Omental fat pad (tissue), 4 donors: ENCODE measurements at places on chromosomes 4 and X.

DNA sequence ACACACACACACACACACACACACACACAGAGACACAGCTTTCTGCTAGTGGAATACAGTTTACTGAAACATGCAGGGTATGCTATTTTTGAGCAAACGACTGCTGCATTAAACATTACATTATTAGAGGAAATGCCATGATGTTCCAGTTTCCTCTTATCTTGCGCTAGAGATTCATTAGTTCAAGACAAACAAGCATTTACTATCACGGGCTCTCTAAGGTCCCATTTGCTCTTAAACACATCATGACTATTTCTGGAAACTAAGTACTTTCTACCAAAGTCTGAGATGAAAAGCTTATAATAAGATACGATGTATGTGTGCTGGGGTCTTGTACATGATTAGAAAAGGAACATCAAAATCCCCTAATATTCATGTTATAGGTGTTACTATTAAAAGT lies 48.8 kb downstream of the RPS3A start:
- no peak for DNase-seq

DNA sequence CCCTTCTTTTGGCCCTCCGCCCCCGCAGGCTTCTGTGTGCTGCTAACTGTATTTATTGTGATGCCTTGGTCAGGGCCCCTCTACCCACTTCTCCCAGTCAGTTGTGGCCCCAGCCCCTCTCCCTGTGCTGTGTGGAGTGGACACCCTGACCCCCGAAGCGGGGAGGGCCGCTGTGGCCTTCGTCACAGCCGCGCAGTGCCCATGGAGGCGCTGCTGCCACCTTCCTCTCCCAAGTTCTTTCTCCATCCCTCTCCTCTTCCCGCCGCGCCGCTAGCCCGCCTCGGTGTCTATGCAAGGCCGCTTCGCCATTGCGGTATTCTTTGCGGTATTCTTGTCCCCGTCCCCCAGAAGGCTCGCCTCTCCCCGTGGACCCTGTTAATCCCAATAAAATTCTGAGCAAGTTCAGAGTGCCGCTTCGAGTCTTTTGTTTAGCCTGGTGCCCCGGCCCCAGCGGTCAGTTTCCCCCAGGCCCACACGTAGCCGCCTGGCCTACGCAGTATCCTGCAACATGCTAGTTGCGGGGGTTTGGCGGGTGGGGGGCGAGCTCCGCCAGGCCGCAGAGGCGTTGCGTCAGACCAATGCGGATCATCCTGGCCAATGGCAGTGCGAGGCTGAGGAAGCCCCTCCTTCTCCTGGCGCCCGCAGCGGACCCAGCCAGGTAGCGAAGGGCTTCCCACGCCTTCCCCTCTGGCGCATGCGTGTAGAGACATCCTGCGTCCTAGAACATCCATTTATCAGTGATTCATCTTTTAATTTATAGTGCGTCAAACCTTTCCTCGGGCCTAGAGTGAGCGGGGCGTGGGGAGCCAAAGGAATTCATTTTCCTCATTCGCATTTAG lies 5.6 kb upstream of the KANTR start:
- DNase-seq, result no peak

- no peak for DNase-seq
These were observed 38.1 kb upstream of the CLDN24 start for GRCh38 chr4:183360161-183360919.

DNA sequence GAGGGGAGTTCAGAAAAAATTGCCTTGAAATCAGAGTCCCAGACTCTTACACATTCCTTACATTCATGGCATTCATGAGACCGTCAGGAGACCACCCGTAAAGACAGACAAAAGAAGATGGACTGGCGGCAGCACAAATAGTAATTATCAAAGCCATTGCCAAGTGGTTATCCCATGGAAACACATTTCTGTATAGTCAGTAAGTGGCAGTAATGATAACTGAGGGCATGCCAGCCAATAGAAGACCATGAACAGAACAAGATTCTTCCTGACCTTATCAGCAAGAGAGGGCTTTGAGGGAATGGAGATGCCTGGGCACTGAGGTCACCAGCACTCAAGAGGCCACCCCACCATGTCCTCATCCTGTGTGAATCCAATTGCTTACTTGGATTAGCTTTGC lies 121.7 kb upstream of the HCCS start:
- no peak for DNase-seq

DNA sequence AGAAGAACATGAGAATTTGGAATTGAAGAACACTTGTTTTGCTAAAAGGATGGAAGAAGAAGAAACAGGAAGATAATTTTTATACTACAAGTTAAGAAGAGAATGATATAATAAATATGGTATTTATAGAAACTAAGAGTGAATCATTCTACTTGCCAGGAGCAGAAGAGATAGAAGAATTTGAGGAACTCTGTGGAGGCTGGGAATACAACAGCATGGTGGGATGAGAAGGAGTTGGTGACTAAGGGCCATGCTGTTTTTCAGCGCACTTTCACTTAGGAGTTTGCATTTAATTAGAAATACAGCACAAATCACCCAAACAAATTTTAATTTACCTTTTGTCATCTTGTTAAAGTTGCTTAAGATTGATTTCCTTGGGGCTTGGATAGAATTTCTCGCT lies 20.5 kb downstream of the HADH start:
- no peak for DNase-seq

DNA sequence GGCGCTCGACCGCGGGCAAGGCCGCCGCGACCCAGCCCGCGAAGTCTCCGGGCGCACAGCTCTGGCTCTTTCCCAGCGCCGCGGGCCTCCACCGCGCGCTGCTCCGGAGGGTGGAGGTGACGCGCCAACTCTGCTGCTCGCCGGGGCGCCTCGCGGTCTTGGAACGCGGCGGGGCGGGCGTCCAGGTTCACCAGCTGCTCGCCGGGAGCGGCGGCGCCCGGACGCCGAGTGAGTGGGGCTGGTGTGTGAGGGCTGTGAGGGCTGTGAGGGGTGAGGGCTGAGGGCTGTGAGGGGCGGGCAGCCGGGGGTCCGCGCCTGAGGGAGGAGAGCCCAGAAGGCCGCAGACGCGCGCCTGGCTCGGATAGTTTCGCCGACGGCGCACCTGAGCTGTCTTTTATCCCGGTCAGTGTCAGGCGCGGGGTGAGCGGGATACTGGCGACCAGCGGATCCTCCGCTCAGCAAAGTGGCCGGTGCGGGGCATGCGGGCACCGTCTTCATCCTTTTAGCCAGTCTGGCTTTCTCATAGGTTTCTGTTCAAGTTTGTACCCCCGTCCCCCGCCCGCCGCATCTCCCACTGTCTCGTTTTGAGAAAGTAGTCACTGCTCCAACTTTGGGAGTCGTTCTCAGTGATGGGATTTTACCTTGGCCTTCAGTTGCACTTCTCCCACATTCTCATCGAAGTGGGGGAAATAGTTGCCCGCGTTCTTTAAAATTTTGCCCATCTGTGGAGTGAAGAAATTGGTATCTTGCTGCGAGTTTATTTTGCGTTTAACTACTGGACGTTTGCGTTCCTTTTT lies 586 bp downstream of the HERC5 start:
- no peak for DNase-seq

GRCh38 chr4:13981499-13981898 lies 354.0 kb upstream of the BOD1L1 start:
- no peak for DNase-seq

DNA sequence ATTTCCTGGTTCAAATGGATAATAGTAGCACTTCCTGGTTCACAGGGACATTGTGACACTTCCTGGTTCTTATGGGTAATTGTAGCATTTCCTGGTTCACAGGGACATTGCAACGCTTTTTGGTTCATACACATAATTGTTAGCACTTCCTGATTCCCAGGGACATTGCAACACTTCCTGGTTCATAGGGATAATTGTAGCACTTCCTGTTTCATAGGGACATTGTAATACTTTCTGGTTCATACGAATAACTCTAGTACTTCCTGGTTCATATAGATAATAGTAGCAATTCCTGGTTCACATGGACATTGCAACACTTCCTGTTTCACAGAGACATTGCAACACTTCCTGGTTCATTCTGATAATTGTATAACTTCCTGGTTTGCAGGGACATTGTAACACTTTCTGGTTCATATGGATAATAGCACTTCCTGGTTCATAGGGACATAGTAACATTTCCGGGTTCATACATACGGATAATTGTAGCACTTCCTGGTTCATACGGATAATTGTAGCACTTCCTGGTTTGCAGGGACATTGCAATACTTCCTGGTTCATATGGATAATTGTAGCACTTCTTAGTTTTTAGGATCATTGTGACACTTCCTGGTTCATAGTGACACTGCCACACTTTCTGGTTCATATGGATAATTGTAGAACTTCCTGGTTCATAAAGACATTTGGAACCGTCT lies 61.6 kb upstream of the CD99 start:
- no peak for DNase-seq

- no peak for DNase-seq
These were observed 685 bp upstream of the TNIP2 start for GRCh38 chr4:2756691-2757350.

GRCh38 chr4:1252928-1253492 lies 4.1 kb upstream of the CTBP1 start:
- DNase-seq, result no peak

- DNase-seq, result no peak
These were observed 10.5 kb downstream of the TBC1D14 start for GRCh38 chr4:6920171-6920570.

- no peak for DNase-seq
These were observed 691 bp downstream of the SCARB2 start for GRCh38 chr4:76212851-76213414.

DNA sequence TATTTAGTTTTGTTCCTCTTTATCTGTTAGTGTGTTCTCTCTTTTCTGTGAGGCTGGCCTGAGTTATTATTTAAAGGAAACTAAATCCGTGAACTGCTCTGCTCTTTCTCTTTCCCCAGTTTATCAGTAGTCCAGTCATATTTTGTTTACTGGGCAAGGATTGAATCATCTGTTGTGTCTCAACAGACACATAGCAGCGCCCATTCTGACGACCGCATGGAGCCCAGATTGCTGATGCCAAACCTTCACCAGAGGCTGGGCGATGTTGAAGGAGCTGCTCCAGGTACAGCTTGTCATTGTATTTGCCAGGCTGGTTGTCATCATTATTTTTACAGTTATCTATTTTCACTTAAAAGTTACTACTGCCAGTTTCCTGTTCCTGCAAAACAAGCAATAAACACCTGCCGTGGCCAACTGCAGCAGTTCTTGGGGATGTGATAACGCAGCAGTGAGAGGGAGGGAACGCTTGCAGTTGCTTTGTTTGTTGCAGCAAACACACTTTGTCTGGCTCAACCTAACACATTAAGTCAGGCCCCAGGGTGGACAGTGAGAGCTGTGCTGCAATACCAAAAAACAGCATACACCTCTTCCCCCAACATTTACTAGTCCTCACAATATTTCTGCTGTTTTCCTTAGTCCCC lies 10.1 kb downstream of the REELD1 start:
- no peak for DNase-seq

DNA sequence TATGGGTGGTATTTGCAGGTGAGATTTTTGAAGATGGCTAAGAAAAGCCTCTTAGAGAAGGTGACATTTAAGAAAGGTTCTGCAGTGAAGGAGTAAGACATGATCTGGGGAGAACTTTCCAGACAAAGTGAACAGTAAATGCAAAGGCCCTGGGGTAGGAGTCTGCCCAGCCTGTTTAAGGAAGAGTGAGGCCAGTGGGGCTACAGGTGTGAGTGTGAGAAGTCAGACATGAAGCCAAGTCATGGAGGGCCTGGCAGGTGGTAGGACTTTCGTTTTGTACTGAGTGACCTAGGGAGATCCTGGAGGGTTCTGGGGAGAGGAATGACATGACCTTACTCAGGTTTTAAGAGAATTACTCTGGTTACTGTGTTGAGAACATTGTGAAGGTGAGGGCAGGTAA lies 21.5 kb downstream of the COQ2 start:
- no peak for DNase-seq

- DNase-seq, result no peak
These were observed 2.5 kb downstream of the BDH2 start for GRCh38 chr4:103097112-103097511.

DNA sequence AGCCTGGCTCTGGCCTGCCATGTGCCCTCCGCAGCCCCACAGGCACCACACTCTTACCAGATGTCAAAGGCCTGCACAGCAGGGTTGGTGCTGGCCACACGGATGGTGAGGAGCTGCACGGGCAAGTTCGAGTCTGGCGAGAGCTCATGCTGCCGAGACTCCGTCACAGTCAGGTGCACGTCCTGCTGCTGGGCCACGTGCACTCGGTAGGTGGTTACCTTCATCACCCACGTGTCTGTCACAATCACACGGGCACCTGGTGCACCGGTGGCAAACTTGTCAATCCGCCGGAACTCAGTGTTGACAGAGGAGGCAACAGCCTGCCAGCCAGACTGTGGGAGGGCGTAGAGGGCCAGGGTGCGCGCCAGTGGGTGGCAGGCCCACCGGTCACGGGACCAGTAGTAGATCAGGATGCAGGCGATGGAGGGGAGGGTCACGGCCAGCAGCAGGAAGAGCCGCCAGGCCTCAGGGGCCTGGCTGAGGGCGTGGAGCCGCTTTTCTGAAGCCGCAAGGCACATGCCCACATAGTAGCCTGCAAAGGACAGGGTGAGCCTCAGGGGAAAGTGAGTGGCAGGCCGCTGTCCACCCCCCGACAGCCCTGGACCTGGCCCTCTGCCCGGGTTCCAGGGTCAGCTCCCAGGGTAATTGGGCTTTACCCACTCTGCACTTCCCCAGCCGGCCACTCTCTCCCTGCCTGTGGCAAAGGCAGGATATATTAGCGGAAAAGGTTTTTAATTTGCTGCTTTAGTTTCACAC lies 2.9 kb downstream of the TMEM129 start:
- no peak for DNase-seq

DNA sequence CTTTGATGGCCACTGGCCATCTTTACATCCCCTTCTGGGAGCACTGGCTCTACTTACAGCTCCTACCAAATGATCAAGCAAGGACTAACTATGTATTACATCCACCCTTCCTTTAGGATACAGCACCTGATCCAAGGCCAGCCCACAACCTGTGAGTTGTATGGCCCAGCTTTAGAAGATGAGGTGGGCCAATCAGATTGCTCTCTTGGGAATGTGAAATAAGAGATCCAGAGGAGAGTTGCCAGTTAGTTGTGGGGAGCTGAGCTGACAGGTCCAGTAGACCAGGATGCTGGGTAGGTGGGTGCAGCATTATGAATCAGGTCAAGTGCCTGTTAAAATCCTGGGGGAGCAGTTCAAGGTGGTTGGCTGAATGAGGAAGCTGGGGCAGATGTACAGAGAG lies 111.5 kb downstream of the GNL3L start:
- DNase-seq, result no peak

GRCh38 chr4:110668463-110669235 lies 45.8 kb upstream of the PITX2 start:
- no peak for DNase-seq
